Nephron progenitor cell (in vitro differentiated cells): ENCODE measurements at places on chromosomes 5 and 9.

GRCh38 chr9:23434654-23435053, 391.4 kb downstream of the ELAVL2 start:
- no peak overlapping the region for H3K4me3 ChIP-seq
- H3K27ac ChIP-seq = no peak overlapping the region
- no peak for DNase-seq
- H3K27me3 ChIP-seq = no peaks in the 10 kb centered on the region
- H3K36me3 ChIP-seq = no peaks in the 10 kb centered on the region

- no peak for DNase-seq
- H3K4me1 ChIP-seq = peaks cover 22% of the 10 kb centered on the region
Measured at GRCh38 chr5:168368854-168369253, 77.4 kb downstream of the WWC1 start.

GRCh38 chr5:57360871-57361270, 121.7 kb downstream of the ACTBL2 start:
- H3K27ac ChIP-seq = no peak overlapping the region
- peaks cover 3% of the 10 kb centered on the region for H3K4me1 ChIP-seq
- DNase-seq = no peak
- no peaks in the 10 kb centered on the region for H3K36me3 ChIP-seq
- H3K27me3 ChIP-seq = no peaks in the 10 kb centered on the region
- no peak overlapping the region for H3K4me3 ChIP-seq

DNA sequence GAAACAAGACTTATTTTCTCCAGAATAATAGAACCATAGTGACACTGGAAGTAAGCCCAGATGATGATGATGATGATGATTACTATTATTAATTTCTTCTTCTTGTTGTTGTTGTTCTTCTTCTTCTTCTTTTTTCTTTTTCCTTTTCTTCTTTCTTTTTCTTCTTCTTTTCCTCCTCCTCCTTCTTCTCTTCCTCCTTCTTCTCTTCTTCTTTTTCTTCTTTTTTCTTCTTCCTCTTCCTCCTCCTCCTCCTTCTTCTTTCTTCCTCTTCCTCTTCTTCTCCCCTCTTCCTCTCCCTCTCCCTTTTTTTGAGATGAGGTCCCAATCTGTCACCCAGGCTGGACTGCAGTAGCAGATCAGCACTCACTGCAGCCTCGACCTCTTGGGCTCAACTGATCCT, 40.5 kb upstream of the RUFY1 start:
- H3K27me3 ChIP-seq = peaks cover 20% of the 10 kb centered on the region
- H3K36me3 ChIP-seq = no peaks in the 10 kb centered on the region
- H3K4me1 ChIP-seq = peaks cover 12% of the 10 kb centered on the region
- no peak overlapping the region for H3K4me3 ChIP-seq

- H3K4me3 ChIP-seq = no peak overlapping the region
- DNase-seq = no peak
- peaks cover 19% of the 10 kb centered on the region for H3K27me3 ChIP-seq
- peaks cover 22% of the 10 kb centered on the region for H3K4me1 ChIP-seq
- H3K36me3 ChIP-seq = no peaks in the 10 kb centered on the region
Measured at GRCh38 chr9:130452835-130453234, 8.1 kb downstream of the ASS1 start.

DNA sequence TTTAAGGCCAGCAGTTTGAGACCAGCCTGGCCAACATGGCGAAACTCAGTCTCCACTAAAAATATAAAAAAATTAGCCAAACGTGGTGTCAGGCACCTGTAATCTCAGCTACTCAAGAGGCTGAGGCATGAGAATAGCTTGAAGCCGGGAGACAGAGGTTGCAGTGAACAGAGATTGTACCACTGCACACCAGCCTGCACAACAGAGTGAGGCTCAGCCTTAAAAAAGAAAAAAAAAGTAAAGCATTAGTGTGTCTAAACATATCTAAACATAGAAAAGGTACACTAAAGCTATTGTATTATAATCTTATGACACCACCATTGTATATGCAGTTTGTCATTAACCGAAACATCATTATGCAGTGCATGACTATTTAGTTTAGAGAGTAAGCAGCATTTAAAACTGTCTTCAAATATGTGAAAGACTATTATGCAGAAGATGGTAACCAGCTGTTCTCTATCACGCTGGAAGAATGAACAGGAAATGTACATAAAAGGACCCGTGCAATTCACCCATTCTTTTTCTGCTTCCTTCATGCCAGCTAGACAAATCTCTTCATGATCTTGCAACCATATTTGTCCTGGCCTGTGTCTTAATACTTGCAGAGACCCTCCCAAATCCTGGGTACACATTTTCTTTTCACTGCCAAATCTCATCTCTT, 58.6 kb downstream of the ITGA1 start:
- H3K4me3 ChIP-seq = no peak overlapping the region
- no peaks in the 10 kb centered on the region for H3K27me3 ChIP-seq

DNA sequence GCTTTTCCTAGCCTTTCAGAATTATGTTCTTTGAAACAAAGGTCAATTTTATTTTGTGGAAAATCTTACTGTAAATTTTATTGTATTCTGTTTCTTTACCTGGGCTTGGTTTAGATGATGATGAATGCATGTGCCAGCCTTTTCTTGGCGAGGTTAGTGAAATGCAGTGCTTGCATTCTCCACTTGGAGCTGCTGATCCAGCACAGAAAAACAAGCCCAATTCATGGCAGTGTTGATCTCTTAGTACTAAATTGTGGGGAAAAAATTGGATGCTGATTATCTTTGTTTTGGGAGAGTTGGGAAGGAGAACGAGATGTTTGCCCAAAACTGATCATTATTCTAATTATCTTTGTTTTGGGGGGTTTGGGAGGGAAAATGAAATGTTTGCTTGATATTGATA, 3.7 kb downstream of the HABP4 start:
- H3K27me3 ChIP-seq = peaks cover 8% of the 10 kb centered on the region
- peaks cover 28% of the 10 kb centered on the region for H3K4me1 ChIP-seq
- no peak overlapping the region for H3K4me3 ChIP-seq
- H3K27ac ChIP-seq = no peak overlapping the region
- DNase-seq = no peak
- peaks cover 5% of the 10 kb centered on the region for H3K36me3 ChIP-seq

DNA sequence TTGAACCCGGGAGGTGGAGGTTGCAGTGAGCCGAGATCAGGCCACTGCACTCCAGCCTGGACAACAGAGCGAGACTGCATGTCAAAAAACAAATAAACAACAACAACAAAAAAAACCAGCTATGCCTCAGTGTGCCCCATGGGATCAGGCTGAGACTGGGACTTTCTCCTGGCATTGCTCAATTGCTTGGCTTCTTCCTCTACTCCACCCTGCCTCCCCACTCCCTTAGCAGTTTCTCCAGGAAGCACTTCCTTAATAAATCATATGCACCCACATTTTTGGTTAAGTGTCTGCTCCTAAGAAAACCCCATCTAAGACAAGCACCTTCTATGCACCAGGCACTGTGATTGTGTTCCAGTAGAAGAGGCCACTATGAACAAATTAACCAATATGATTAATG, 41.0 kb upstream of the TMEM252 start:
- H3K27ac ChIP-seq = no peak overlapping the region
- H3K4me3 ChIP-seq = no peak overlapping the region
- peaks cover 31% of the 10 kb centered on the region for H3K4me1 ChIP-seq
- H3K36me3 ChIP-seq = no peaks in the 10 kb centered on the region
- no peak for DNase-seq

GRCh38 chr5:132183723-132184122, 43.9 kb downstream of the P4HA2 start:
- H3K4me1 ChIP-seq = peaks cover 26% of the 10 kb centered on the region
- no peaks in the 10 kb centered on the region for H3K36me3 ChIP-seq
- DNase-seq = no peak
- no peak overlapping the region for H3K4me3 ChIP-seq
- no peak overlapping the region for H3K27ac ChIP-seq
